ENCODE measurements at places on chromosomes 1 and 21. TPM values are rescaled to one million over a fixed set of nuclear protein-coding genes. Genes with fewer than 3 reads are reported as not detected.
A peak's percentile ranks its signal among the peaks of the same experiment; 100 is the strongest.

Gene PDC
- total RNA-seq, result not detected

GRCh38 chr1:39626646-39627045 lies 12.8 kb downstream of the HEYL start:
- no peak for DNase-seq

DNA sequence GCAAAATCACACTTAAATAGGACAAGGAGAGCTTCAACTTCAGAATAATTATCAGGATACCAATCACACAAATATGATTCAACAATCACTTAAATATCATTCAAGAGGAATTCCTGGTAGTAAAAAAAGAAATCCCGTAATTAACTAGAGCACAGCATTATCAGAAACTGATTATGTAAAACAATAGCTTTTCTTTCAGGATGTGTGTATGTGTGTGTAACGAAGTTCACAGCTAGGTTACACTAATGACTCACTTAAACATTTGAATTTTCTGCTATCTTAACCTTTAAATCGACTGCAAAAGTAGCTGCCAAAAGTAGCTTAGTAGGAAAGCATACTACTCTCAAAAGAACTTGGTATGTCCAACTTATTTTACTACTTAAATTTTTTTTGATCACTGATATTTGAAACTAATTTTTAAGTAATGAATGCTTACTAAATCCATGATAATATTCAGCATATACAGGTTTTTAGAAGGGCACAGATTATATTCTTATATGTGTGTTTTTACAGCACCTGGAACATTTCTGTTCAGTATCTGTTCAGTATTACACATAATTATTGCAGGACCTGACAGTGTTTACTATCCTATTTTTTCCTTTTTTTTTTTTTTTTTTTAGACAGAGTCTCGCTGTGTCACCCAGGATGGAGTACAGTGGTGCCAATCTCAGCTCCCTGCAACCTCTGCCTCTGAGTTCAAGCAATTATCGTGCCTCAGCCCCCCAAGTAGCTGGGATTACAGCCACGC lies 4.2 kb downstream of the RERE start:
- no peak for DNase-seq

DNA sequence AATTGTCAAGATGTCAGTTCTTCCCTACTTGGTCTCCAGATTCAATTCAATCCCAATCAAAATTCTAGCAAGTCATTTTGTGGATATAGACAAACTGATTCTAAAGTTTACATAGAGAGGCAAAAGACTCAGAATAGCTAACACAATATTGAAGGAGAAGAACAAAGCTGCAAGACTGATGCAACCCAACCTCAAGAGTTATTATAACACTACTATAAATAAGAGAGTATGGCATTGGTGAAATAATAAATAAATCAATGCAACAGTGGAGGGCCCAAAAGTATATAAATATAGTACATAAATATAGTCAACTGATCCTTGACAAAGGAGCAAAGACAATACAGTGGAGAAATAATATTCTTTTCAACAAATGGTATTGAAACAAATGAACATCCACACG lies 49.7 kb downstream of the PRPF38A start:
- DNase-seq, result no peak

DNA sequence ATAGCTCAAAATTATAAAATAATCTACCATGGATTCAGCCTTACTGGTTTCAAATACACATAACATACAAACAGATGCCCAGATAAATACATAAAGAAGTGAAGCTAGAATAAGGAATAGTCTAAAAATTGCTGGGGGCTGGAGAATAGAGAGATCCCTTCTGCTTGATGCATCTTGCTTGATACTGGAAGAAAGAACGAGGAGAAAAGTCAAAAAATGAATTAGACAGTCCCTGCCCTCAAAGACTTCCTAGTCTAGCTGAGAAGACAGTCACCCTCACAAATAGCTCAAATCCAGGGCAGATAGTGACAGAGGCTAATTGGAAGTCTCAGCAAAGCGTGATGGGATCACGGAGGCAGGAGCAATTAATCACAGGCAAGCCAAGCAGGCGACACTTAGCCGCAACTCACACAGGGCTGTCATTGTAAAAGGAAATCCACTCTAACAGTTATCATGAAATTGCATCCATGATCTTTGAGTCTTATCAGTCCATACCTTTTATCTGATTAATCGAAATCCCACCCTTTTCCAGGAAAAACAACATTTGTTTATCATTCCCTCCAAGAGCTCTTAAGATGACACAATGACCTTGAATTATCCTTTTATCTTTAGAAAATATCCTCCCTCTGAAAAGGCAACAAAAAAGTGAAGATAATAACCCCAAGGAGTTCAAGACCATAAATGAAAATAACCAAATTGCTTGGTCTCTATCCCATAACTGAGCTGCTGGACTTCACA lies 59.7 kb upstream of the TIAM1 start:
- no peak for DNase-seq

GRCh38 chr1:12142891-12143630 lies 23.7 kb upstream of the TNFRSF1B start:
- DNase-seq, result no peak

DNA sequence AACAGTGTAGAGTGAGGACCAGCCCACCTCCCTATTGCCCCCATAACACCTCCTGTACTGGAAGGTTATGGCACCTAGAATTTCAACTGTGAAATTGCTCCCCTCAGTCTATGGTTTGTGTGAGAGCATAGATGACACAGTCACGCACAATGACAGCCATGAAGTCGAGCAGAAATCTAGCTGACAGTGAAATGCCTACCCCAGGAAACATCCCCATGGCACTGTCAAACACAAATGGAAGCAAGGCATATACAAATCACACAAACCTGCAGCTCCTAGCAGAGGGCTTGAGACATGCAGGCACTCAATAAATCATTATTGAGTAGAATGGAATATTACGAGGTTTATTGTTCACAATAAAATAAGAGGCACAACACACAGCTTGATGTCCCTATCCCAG lies 142.5 kb upstream of the ST6GALNAC5 start:
- no peak for DNase-seq

GRCh38 chr1:102431253-102431652 lies 434.5 kb upstream of the OLFM3 start:
- DNase-seq, result no peak

GRCh38 chr1:226033991-226034390 lies 28.5 kb upstream of the H3-3A start:
- no peak for DNase-seq

- no peak for DNase-seq
These were observed 50.2 kb downstream of the ALG14 start for GRCh38 chr1:95022644-95022926.

- DNase-seq, result no peak
These were observed 18.2 kb downstream of the LDLRAP1 start for GRCh38 chr1:25561421-25562100.

Gene PGLYRP3
- not detected for total RNA-seq

GRCh38 chr1:96820671-96821070 lies 99.1 kb downstream of the PTBP2 start:
- no peak for DNase-seq

- no peak for DNase-seq
These were observed 43.6 kb upstream of the A3GALT2 start for GRCh38 chr1:33364565-33364918.

DNA sequence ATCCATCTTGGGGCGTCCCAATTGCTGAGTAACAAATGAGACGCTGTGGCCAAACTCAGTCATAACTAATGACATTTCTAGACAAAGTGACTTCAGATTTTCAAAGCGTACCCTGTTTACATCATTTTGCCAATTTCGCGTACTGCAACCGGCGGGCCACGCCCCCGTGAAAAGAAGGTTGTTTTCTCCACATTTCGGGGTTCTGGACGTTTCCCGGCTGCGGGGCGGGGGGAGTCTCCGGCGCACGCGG lies 282 bp upstream of the SOD1 start:
- DNase-seq, result no peak

GRCh38 chr1:248686815-248687214 lies 15.8 kb downstream of the OR14I1 start:
- DNase-seq, result no peak

DNA sequence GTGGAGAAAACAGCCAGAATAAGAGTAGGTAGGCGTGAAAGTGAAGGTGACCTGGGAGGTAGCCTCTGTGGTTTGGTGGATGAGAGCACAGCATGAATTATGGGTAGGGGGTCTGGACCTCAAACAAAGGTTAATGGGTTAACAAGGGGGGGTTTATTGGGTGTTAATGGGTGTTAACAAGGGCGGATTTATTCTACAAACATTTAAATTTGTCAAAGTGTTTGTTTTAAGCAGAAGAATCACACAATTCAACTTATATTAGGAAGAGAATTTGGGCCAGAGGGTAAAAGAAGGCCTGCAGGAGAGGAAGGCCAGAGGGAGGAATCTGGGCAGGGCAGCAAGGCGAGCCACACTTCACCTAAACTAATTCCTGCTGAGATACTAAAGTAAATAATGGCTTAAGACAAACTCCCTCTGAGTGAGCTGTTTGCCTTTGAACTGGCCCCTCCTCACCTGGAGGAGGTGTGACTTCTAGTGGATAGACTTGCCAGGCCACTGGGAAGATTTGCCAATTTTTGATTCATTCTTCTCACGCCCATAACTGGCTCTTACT lies 191.7 kb downstream of the GIPC2 start:
- no peak for DNase-seq

- peak; percentile 6 for DNase-seq
These were observed 470 bp upstream of the RTCA start for GRCh38 chr1:100265562-100265930.

Gene ADGRL4
- total RNA-seq, result 0.10 TPM

Gene SPRR2G
- total RNA-seq, result not detected

GRCh38 chr1:101136739-101137138 lies 100.1 kb upstream of the S1PR1 start:
- DNase-seq, result no peak

DNA sequence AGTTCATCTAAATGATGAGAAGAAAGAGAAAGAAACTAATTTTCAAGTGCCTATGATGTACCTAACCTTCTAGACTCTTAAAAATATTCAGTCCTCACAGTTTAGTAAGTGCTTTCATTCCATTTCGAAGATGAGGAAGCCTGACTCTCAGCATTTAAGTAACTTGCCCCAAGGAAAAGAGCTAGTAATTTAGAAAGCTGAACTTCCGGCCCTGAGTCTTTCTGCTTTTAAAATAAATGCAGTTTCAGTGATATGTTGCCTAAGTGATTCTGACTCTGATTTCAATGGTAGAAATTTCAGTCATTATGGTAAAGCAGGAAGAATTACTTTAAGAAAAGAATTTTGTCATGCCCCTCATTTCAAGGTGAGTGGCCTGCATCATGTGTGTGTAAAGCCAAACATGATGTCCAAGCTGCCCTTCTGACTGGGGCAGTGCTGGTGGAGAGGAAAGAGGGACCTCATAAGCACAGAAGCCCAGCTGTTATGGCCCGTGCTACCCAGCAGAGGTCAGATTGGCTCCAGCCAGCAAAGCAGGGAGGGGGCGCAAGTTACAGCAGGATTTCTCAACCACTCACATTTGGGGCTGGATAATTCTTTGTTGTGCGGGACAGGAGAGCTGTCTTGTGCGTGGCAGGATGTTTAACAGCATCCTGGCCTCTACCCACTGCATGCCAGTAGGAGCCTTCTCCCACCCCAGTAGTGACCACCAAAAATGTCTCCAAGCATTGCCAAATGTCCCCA lies 10.7 kb downstream of the ATP1A4 start:
- no peak for DNase-seq

DNA sequence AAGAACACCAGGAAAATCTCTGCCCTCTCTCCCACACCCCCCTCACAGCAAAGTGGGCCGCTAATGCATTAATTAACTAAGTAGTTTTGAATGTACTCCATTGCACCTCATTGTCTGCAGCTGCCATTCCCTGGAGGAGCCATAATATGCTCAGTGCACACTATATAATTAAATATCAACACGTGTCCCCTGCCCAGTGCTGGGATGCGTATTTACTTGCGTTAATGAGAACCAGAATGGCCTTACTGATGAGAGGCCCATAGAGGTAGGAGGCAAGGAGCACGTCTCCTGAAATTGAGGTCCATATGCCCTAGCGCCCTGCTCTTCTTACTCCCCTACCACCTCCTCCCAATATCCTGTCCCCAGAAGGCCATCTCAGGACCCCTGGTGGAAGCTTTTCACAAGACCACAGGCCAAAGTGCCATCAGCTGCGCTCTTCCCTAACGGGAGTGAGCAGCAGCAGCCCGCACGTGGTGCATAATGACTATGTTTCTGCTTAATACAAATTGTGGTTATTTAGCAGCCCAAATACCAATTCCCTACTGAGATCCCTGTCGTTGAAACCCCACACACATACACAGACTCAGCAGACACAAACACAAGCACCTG lies 76.8 kb downstream of the PLXNA2 start:
- no peak for DNase-seq

GRCh38 chr1:8701794-8702471 lies 115.5 kb downstream of the RERE start:
- no peak for DNase-seq

DNA sequence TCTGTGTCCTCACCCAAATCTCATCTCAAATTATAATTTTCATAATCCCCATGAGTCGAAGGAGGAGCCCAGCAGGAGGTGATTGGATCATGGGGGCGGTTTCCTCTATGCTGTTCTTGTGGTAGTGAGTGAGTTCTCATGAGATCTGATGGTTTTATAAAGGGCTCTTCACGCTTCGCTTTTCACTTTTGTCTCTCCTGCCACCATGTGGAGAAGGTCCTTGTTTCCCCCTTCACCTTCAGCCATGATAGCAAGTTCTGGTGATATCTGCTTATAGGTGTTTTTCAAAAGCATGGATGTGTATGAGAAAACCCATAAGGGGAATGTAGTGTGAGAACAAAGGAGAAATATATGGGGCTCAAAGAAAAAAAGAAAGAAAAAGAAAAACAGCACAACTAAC lies 405.9 kb upstream of the RGS18 start:
- no peak for DNase-seq

GRCh38 chr1:201559679-201560162 lies 20.8 kb downstream of the NAV1 start:
- DNase-seq, result peak; percentile 79

- DNase-seq, result no peak
These were observed 26.8 kb downstream of the PPP2R5A start for GRCh38 chr1:212311836-212312497.

- no peak for DNase-seq
These were observed 17.1 kb upstream of the CCDC27 start for GRCh38 chr1:3735027-3735681.

Gene SLC9C2
- total RNA-seq, result not detected

Gene EPB41
- 41.7 TPM for total RNA-seq

Gene MCL1
- 146 TPM for total RNA-seq

DNA sequence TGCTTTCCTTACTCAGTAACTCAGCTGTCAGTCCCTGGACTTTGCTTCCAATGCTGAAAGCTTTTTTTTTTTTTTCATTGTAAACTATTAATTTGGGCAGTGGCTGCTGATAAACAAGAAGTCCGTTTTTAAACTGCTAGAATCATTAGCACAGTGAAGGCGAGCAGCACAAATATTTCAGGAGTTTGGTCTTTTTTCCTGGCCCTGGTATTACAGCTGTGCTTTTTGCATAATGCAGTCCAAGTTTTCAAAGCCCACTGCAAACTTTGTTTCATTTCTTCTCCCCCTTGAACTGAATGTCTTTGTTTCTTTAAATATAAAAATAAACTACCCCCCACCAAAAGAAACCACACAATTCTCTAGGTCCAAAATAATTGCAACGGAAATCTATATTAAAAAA lies 6.6 kb downstream of the GLIS1 start:
- no peak for DNase-seq

GRCh38 chr1:223048026-223048425 lies 95.0 kb downstream of the TLR5 start:
- DNase-seq, result no peak

GRCh38 chr1:8406960-8407359 lies 89.0 kb downstream of the SLC45A1 start:
- DNase-seq, result no peak

Gene KANK4
- not detected for total RNA-seq
